SIG-M5 (cell line): ENCODE measurements at places on chromosomes 3 and 15.

DNA sequence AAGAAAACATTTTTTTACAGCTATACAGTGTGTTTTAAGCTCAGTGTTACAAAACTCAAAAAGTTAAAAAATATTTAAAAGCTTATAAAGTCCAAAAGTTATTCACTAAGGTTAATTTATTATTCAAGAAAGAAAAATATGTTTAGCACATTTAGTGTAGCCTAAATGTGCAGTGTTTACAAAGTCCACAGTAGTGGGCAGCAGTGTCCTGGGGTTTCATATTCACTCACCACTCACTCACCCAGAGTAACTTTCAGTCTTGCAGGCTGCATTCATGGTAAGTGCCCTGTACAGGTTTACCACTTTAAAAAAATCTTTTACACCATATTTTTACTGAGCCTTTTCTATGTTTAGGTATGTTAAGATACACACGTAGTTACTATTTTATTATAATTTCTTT, 300.2 kb upstream of the TRIM42 start:
- DNase-seq, result no peak

GRCh38 chr3:119778176-119778575, 3.7 kb upstream of the NR1I2 start:
- DNase-seq, result no peak

DNA sequence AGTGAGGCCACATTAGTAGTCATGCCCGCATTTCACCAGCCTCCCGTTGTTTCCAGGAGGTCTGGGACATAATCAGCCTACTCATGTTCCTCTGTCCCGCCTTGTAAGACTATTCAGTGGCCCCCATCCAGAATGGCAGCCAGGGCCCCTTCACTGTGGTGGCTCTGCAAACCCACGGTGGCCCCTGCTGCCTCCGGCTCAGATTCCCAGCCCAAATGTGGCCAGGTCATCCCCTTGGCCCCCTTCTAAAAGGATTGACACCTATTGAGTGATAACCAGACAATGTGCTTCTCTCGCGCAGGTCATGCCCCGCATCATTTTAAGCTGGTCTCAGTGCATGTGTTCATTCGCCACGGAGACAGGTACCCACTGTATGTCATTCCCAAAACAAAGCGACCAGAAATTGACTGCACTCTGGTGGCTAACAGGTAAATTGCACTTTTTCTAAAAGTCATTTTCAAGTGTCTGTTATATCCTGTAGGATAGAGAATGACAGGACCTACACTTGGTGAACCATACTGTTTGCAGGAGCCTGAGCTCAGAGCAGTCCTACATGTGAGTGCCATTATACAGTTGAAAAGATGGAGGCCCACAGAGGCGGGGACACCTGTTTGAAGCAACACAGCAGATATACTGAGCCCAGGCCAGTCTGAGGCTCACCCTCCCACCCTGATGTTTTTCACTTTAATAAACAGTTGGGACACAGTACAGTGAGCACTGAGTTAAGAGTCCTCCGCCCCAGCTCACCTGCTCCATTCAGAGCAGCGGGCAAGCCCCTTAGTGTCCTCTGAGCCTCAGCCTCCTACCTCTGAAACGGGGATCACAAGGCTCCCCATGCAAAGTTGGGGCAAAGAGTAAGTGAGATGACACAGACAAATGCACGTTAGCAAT, 47.7 kb downstream of the PXYLP1 start:
- no peak for DNase-seq

- no peak for DNase-seq
Measured at GRCh38 chr3:108822123-108822897, at the start of gene TRAT1. TSS of gene TRAT1 (plus strand) at chr3:108822786. CDS start at chr3:108822928, 142 bp downstream.

DNA sequence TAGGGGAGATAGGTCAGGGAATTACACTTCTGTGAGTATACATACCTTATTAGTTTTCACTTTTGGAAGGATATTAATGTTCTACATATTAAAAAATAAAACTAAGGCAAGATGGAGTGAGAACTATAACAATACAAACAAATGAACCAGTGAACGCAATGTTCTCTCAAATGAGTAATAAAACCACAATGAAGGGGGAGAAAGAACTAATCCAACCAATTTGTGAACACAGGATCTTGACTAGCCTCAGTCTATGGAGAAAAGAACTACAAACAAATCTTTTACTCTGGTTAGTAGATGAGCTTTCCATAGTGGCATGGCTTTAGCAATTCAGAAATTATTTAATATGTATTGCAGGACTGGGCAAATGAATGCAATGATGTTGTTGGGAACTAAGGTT, 26.9 kb upstream of the ATOSA start:
- DNase-seq, result no peak

DNA sequence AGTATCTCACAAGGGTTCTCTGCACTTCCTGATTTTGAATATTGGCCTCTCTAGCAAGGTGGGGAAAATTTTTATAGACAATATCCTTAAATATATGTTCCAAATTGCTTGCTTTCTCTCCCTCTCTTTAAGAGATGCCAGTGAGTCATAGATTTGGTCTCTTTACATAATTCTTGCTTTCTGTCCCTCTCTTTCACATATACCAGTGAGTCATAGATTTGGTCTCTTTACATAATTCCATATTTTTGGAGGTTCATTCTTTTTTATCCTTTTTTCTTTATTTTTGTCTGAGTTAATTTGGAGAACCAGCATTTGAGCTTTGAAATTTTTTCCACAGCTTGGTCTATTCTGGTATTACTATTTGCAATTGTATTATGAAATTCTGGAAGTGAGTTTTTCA, 77.7 kb upstream of the NUDT16 start:
- DNase-seq, result no peak

GRCh38 chr3:50428007-50428633, 68.8 kb upstream of the TMEM115 start:
- no peak for DNase-seq

DNA sequence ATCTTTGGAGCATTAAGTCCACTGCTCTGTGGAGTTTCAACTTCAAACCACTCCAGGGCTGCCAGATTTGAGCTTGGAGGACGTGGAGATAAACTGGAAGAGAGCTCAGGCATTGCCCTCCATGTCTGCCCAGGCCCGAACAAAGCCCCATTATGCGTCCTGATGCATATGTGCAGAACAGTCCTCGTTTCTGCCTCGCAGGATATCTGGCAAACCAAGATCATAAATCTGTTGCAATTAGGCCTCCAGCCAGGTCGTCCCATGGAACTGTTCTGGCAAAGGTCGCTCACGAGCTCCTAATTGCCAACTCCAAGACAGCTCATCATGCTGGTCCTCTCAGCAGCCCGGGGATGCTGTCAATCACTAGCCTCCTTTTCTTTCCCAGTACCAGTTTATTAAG, 91.2 kb downstream of the SEMA5B start:
- no peak for DNase-seq

GRCh38 chr3:20055020-20055775, 15.0 kb downstream of the KAT2B start:
- DNase-seq, result no peak

GRCh38 chr15:41921167-41921566, 27.3 kb upstream of the SPTBN5 start:
- no peak for DNase-seq

GRCh38 chr3:42489937-42490227, 12.6 kb upstream of the VIPR1 start:
- no peak for DNase-seq

- no peak for DNase-seq
Measured at GRCh38 chr3:184985586-184985985, 167.3 kb downstream of the C3orf70 start.

- no peak for DNase-seq
Measured at GRCh38 chr3:140365872-140366697, 311.8 kb upstream of the TRIM42 start.

- DNase-seq, result peak; percentile 69
Measured at GRCh38 chr3:179347345-179348194, at the start of gene MFN1. TSS of gene MFN1 (plus strand) at chr3:179347709. CDS start at chr3:179348852, 1,143 bp downstream.

DNA sequence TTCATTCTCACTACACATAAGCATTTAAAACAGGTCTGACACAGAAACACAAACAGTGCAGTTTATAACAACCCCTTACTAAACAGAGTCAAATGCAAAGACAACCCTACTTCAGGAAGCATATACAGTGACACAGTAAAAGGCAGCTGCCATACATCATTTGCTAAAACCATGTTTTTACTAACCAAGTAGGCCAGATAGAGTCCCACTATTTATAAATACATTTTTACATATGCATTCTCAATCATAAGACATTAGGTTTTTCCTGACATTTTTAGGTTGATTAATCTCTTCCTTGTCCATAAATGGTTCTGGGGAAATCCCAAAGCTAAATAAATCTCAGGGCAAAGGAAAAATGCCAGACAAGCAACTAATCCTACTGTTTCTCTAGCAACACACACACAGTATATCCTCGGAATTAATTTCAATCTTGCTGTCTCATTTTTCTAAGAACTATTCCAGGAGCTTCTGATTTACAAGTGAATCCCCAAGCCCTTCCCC, 39.0 kb downstream of the CHAC1 start:
- no peak for DNase-seq

- DNase-seq, result no peak
Measured at GRCh38 chr15:95087253-95087609, 855.9 kb downstream of the MCTP2 start.

- DNase-seq, result no peak
Measured at GRCh38 chr15:71114066-71114680, 1.1 kb upstream of the THSD4 start.

GRCh38 chr3:114690911-114691310, 397.1 kb downstream of the TIGIT start:
- DNase-seq, result no peak

- DNase-seq, result no peak
Measured at GRCh38 chr15:78630886-78631633, 9.9 kb downstream of the CHRNB4 start.

DNA sequence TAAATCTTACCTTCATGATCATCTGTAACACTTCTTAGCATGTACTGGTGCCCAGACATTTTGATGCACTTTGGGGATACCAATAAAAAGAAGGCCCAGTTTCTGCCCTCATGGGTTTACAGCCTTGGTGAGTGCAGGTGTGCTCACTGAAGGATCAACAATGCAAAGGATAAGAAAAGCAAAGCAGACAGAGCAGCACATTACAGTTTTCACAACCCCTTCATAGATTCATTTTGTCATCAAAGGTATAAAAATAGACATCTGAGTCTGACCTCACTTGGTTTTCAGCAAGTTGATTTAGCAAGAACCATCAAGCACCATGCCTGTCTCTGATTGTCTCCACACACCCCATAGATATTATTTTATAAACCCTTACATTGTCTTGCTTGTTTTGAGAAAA, 77.6 kb downstream of the BFSP2 start:
- DNase-seq, result no peak

GRCh38 chr15:41849204-41849603, 10.6 kb downstream of the PLA2G4B start:
- no peak for DNase-seq

DNA sequence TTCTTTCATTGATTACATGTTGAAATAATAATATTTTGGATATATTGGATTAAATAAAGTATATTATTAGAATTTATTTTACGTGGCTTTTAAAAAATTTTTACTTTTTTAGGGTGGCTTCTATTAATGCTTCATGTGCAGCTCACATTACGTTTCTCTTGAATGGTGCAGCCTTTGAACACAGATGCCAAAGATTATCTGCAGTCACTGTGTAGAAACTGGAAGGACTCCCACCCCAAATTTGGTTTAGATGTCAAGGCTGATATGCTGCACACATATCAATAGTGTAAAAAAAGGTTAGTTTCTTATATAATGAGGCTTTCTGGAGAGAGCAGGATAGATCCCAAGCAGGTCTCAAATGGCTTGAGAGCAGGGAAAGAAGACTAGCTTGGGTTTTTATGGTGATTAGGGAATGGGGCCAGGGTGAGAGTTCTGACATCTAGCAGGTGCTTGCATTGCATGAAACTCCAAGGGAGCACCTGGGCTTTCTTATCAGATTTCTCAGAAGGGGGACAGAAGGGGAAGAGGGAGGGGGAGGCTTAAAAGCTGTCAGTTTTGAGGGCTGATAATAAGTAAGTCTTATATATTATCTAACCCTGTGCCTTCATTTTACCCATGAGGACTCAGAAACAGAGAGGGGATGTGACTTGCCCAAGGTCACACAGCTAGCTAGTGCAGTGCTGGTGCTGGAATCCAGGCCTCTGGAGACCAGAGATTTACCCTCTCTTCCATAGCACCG, 89.6 kb downstream of the CHST2 start:
- DNase-seq, result no peak

- no peak for DNase-seq
Measured at GRCh38 chr15:100926971-100927756, 8.0 kb downstream of the LRRK1 start.

DNA sequence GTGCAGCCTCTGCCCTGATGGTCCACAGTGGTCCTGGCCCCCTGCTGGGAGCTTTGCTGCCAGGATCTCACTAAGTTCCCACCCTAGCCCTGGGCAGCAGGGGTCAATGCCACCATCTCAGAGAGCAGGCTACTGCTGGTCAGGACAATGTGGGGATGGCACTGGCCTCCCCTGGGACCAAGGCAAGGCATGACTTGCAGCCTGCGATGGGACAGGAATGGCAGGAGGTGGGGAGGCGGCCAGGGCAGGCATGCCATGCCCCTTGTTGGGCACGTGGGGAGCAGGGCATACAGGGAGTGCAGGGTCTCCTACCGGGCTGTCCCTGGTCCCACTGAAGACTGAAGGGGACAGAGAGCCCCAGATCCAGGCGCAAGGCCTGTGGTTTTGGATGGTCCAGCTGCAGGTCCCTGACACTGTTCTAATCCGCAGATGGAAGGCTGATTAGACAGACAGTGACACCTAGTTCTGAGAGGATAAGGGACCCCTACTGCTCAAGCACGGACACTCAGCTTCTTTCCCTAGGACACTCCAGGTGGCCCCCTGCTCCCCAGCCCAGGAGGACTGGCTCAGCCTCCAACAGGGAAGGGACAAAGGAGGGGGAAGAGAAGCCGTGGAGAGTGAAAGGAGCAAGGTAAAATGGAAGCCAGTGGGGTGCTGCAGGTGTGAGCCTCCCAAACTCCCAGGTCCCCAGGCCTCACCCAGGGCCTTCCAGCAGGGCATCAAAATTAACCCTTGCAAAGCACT, 69.2 kb upstream of the RPL32 start:
- DNase-seq, result no peak

GRCh38 chr15:100114571-100114970, 227.2 kb downstream of the ADAMTS17 start:
- no peak for DNase-seq

GRCh38 chr15:59260090-59260489, 53.4 kb downstream of the LDHAL6B start:
- DNase-seq, result no peak

GRCh38 chr15:22966321-22967083, 13.7 kb downstream of the CYFIP1 start:
- no peak for DNase-seq
